ENCODE measurements at places on chromosomes 2 and 18.
A peak's percentile ranks its signal among the peaks of the same experiment; 100 is the strongest.

DNA sequence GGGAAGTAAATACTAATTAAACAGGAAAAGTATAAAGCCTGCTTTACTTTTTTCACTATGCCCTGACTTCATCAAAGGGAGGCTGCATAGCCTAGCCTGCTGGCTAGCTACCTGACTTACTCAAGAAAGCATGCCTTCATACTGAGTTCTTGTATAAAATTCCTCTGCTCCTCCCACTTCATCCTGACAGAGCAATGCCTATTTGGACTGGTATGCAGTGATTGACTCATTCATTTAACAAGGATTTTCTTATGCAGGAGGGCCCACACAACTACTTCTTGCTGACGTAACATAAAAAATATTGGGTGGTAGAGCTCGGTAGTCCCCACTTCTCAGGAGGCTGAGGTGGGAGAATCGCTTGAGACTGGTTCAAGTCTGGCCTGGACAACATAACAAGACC, 70.5 kb downstream of the PRPF40A start:
- DNase-seq = no peak

DNA sequence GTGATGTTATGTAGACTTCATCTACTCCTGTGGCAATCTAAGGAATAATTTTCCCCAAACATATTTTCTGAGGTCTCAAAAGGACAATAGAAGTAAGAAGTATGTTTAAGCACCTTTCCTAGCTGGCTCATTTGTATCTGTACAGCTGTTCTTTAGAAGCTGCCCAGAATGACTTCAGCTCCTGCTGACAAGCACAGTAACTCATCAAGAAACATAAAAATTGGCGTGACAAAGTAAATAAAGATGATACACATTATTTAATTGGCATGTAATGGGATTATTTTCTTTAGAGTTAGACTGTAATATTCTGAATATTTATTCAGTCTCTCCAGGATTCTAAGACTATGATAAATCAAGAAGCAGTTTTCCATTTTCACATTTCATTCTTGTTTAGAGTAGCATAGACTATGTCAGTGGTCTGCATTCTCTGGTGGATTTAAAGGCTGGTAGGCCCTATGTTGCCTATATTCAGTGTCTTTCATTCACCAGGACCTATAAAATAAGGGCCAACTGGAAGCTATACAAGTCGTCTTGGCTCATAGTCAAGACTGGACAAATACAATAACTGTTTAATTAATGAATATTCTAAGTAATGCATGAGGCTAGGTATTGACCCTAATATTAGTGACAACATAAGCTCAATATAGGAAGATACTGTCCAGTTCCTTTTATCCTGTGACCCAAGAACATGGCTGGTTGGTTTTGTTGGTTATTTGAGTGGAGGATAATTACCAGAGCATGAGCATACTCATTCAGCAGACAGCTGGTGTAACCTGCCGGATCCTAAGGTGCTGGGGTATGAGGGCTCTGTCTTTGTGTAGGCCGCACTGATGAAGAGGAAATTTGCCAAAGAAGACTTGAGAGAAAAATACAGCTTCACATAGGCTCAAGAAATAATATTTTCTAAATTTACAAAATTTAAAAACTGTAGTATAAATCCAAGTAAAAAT, 107.0 kb downstream of the PDE1A start:
- no peak for DNase-seq

- DNase-seq = no peak
Measured at GRCh38 chr2:3294069-3294468, 83.5 kb downstream of the EIPR1 start.

DNA sequence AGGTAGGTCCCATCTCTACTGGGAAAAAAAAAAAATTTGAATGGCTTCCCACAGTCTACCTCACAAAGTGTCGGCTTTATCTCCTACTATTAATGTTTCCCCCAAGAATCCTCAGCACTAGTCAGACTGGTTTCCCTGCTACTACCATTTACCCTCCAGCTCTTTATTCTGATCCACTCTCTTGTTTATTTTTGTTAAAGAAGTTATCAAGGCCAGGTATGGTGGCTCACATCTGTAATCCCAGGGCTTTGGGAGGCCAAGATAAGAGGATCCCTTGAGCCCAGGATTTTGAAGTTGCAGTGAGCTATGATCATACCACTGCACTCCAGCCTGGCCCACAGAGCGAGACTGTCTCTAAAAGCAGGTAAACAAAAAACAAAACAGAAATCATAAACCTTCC, 1275.3 kb downstream of the LRP1B start:
- no peak for DNase-seq

DNA sequence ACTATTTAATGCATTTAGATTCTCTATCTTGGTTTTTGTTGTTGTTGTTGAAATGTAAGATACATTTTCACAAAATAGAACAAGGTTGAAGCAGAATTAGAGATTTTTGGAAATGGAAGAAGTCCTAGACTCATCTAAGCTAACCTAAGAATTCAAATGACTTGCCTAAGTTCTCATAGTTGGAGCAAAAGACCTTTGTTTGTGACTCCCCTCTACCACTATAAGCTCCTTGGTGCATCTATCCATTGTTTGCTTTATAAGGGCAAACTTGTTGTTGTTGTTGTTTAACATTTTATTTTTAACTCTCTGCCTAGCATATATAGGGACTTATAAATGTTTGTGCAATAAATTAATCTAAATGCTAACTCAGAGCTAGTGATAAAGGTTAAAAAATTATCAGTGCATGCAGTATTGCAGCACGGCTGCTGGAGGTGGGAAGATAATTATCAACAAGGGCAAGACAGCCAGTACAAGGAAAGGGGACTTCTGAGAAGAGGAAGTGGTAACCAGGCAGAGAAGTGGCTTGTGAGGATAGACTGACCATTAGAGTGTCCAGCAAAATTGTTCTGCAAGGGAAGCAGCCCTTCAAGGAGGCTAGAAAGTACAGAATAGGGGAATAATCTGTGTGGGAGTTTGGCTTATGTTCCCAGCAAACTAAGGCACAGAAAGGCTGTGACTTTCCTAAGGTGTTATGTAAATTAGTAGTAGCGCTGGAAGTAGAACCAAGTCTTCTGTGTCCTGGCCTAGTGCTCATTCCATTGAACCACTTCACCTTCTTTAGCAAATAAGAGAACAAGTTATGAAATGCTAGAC, 38.1 kb upstream of the ACYP2 start:
- DNase-seq = no peak

GRCh38 chr18:2654928-2655177, 673 bp upstream of the SMCHD1 start:
- peak; percentile 68 for DNase-seq

DNA sequence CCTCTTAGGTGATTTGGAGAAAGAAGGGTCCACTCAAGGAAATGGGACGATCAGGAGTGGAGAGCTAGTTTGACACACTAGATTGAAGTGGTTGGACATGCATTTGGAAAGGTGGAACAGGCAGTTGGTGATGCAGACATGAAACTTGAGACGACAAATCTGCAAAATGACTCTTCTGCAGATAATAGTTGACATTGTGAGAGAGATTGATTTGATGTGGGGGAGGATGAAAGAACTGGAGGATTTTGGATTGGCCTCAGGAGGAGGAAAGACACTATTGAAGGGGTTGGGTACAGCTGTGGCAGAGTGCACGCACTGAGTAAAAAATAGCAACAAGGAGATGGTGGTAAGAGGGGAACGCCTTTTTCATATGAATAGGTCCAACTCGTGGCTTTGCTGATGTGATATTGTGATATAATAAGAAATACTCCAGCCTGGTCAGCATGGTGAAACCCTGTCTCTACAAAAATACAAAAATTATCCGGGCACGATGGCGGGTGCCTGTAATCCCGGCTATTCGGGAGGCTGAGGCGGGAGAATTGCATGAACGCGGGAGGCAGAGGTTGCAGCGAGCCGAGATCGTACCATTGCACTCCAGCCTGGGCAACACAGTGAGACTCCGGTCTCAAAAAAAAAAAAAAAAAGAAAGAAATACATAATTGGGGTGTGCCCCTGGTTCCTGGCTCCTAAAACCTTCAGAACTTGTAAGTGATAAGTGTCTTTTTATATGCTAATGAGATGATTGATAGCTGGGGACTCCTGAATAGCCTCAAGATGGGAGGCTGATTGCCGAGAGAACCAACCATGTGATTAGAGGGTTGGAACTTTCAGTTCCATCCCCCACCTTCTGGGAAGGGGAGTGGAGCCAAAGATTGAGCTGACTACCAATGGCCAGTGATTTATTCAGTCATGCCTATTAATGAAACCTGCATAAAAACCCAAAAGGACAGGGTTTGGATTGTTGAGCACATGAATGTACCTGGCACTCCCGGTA, 9.7 kb downstream of the TTLL4 start:
- DNase-seq = no peak

GRCh38 chr2:229775614-229776313, 61.4 kb upstream of the DNER start:
- DNase-seq = no peak

DNA sequence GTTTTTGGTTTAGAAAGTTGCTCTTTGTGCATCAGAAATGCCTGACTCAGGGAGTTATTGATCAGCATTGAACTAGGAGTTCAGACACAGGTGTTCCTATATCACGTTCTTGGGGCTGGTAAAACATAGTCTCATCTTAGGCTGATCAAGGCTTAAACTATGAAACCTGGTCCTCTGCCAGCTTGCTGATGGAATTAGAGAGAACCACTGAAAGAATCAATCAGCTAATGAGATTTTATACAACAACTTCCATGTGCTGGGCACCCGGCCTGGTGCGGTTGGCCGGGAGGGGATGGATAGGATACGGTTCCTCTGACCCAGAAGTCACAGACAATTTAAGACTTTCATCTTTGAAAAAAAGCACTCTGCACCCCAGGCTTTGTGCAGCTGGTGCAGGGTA, 164.9 kb downstream of the RDH14 start:
- no peak for DNase-seq

DNA sequence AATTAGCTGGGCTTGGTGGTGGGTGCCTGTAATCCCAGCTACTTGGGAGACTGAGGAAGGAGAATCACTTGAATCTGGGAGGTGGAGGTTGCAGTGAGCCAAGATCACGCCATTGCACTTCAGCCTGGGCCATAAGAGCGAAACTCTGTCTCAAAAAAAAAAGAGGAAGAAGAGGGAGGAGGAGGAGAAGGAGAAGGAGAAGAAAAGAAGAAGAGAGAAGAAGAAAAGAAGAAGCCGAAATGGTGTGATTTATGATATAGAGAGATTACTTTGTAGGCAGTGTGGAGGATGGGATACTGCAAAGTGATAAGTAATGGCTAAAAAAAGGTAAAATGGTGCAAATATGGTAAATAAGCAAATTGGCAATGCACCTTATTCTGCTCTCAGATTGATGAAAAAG, 25.1 kb downstream of the THNSL2 start:
- DNase-seq = no peak

DNA sequence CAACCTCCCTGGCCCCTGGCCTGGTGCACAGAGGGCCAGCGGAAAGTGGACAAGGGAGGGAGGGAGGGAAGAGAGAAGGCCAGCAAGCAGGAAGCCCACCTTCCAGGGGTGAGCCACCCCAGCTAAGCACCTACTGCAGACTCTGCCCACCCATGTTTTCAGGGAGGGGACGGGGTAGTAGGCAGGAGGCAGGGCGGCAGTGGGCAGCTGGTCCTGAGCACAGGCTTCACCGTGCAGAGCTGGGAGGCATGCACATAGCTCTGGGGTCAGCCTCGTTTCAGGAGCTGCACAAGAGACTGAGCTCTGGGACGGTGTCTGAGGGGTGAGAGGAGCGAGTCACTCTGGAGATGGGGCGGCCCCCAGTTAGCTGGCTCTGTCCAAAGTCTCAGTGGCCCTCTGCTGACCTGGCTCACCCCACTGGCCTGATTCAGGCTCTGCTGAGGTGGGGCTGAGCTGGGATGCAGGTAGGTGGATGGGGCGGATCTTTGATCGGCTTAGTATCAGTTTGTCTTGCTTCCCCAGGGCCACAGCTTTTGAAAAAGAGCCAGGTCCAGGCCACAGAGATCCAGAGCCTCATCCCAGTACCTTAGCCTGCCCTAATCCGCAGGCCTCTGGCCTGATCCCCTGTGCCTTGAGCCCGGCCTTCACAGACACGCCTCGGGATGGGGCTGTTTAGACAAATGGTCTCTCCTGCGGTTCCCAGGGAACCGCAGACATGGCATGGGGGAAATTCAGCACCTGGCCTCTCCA, 3.7 kb downstream of the NMUR1 start:
- DNase-seq = no peak

- peak; percentile 3 for DNase-seq
Measured at GRCh38 chr18:36187193-36187825, at the start of gene MOCOS. Gene MOCOS (plus strand): TSS chr18:36187497. CDS start chr18:36187540, 43 bp downstream.

DNA sequence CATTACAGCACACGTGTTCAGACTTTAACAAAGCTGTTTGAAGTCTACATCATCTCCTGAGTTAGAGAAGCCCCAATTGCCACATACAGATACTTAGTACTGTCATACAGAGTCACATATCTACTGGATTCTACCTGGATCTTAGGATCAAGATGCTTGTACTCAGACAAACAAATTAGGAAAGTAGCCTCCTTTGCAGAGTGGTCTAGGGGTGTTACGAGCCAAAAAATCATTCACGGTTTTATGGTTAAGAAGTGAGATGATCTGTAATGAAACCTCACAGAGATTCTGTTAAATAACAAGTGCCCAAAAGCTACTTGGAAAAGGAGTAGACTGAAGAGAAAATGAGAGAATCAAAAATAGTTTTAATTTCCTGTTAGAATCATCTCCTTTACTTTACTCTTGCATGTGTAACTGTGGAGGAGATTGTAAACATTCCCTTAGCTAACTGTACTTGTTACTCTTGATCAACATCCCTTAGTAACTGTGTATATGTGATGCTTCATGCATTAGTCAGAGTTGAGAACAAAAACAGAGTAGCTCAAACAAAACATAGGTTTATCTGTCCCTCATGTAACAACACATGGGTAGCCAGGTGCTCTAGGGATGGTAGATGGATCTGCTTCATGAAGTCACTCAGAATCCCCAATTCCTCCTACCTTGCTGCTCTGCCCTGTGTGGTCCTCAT, 16.4 kb upstream of the IL1RL1 start:
- DNase-seq = no peak

- no peak for DNase-seq
Measured at GRCh38 chr2:74538881-74539339, 9.2 kb downstream of the HTRA2 start.

DNA sequence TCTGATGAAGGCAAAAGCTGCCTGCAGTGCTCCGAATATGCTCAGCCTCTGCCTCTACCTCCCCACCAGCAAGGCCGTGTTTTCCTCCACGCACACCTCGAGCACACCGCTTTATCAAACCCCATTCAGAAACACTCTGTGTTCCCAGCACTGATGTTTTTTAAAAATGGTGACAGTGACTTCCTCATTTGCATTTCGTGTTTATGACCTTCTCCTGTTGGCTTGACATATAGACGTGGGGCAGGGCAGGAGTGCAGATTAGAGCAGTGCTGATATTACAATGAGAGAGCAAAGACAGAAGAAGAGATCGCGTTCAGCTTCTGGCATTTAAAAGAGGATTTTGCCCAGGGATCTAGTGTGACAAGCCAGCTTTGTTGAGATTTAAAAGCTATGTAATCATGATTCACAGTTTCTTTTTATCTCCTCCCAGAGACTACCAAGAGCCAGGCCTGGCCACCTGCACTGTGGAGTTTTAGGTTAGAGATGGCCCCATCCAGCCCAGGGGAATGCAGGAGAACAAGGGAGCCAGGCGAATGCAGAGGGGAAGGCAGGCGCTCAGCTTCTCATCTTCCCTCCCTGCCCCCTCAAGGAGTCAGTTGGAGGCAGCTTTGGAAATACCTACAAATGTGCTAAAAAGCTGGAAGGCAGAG, 61.5 kb upstream of the NEDD4L start:
- DNase-seq = no peak
